ENCODE measurements at places on chromosomes 7 and 10. TPM values are rescaled to one million over a fixed set of nuclear protein-coding genes. Genes with fewer than 3 reads are reported as not detected.

Gene LEP
- 0.94 TPM for total RNA-seq

Gene KCND2
- 0.90 TPM for total RNA-seq

Gene TCAF2
- total RNA-seq = 2.1 TPM

Gene STK31
- total RNA-seq = not detected

Gene OR13A1
- not detected for total RNA-seq

Gene HABP2
- total RNA-seq = not detected

Gene TLX1
- total RNA-seq = not detected

Gene NEUROG3
- total RNA-seq = not detected

Gene GHRHR
- not detected for total RNA-seq

Gene CCL24
- total RNA-seq = not detected

Gene PKD1L1
- under 0.01 TPM for total RNA-seq

Gene PODXL
- total RNA-seq = 2.6 TPM

Gene WDR86
- 1.1 TPM for total RNA-seq

Gene HMX3
- not detected for total RNA-seq

Gene SEPHS1
- total RNA-seq = 28.6 TPM

Gene FAM131B
- 0.98 TPM for total RNA-seq

Gene RARRES2
- total RNA-seq = 15.2 TPM

Gene AGBL3
- total RNA-seq = 1.2 TPM

Gene AFAP1L2
- total RNA-seq = 0.47 TPM

Gene LRMDA
- total RNA-seq = 2.3 TPM

Gene CAMK2B
- 0.59 TPM for total RNA-seq

Gene CRYGN
- not detected for total RNA-seq

Gene RAPGEF5
- total RNA-seq = 1.7 TPM

Gene PTPRZ1
- total RNA-seq = 0.12 TPM

Gene SEC31B
- total RNA-seq = 1.4 TPM

Gene NRCAM
- 1.1 TPM for total RNA-seq

Gene TFR2
- under 0.01 TPM for total RNA-seq

Gene ITIH5
- 0.08 TPM for total RNA-seq
